ENCODE measurements at places on chromosomes 11 and 22.

DNA sequence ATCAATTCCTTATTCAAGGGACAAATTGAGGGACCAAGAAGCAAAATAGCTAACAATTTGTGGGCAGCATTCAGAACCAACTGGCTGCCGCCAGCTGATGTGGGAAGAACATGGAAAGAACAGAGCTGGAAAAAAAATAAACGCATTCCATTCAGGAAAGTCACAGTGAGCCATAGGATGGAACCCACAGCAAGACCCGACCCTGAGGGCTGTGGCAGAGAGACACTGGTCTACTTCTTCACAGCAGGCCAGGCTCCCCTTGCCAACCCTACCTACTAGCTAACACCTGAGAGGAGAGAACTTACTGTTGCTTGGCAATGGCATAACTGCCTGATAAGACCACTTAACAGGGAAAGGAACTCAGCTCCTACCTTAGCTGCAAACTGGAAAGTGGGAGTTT, 123.5 kb upstream of the APOA1 start:
- DNase-seq = no peak

DNA sequence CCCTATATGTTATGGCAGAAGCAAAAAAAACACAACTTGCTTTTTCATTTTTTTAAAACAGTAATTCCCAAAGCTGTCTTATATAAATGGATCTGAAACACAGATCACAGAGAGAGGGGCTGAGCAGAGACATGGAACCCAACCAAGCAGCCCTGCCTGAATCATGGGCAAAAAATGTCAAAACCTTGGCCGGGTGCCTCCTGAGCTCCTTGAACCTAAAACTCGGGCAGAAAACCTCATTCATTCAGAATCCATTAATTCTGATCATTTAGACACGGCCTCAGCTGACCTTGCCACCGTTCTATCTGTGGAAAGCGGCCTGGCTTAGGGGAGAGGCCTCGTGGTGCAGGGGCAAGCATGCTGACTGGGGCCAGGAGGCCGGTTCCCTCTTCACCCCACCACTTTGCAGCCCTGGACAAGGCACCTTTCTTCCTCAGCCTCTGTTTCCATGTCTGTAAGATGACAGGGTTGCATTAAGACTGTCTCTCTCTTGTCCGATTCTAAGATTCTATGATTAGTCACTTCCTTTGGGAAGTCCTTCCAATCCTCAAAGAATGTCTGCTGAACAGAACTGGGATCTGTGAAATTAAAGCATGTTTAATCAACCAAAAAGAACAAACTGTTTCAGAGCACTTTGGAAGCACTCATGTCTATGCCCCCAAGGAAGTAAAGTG, 26.0 kb downstream of the TENM4 start:
- DNase-seq = peak; percentile 78

GRCh38 chr11:128231845-128232410, 355.4 kb downstream of the ETS1 start:
- no peak for DNase-seq

DNA sequence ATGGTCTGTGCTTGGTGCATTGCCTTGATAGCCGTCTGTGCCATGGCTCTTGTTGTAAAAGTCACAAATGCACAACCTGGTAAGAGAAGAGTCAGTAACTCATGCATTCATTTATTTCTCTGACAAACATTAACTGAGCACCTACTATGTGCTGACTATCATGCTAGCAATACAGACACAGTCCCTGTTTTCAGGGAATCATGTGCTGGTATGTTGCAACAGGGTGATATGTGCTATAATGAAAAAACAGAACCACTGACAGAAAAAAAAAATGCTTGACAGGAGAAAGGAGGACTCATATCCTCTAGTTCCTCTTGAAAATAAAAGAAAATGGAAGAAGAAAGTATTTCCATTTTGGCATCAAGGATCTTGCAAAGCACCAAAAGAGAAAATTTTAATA, 34.5 kb upstream of the RAPSN start:
- no peak for DNase-seq

- DNase-seq = no peak
Observed at GRCh38 chr22:50699001-50699755, 26.6 kb downstream of the SHANK3 start.

- no peak for DNase-seq
Observed at GRCh38 chr22:47067321-47067890, 305.0 kb downstream of the TBC1D22A start.

GRCh38 chr22:27612115-27612514, 189.4 kb downstream of the MN1 start:
- no peak for DNase-seq

GRCh38 chr11:8683115-8683807, 669 bp downstream of the RPL27A start:
- DNase-seq = no peak

DNA sequence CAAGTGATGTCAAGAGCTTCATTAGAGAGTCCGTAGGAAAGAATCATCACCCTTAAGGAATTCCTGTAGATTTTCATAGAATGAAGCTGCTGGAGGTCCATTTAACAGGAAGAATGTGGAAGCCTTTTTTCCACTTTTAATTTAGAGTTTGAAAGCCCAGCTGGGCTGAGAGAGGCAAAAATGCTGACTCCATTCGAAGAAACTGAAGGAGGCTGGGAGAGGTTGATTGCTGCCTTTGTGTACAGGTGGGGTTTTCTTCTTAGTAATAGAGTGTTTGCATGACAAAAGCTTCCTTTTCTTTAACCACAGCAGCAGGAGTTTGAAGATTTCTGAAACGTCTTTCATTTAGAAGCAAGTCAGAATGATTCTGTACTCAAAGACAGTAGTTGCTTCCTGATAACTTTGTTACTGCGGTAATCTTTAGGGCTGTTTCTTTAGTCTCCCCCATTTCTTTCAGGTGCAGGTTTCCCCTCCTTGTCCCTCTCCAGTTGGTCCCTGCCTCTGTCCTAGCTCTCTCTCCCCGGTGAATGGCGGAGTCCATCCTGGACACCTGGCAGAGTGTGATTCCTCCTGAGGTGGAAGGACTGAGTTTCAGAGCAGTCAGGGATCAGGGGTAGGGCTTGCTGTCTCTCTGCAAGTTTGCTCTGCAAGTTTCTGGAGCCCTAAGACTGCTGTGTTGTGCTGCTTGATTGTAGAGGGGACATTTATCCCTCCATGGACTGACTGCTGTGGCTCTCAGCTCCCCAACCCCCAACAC, 166.2 kb downstream of the LDLRAD3 start:
- no peak for DNase-seq

DNA sequence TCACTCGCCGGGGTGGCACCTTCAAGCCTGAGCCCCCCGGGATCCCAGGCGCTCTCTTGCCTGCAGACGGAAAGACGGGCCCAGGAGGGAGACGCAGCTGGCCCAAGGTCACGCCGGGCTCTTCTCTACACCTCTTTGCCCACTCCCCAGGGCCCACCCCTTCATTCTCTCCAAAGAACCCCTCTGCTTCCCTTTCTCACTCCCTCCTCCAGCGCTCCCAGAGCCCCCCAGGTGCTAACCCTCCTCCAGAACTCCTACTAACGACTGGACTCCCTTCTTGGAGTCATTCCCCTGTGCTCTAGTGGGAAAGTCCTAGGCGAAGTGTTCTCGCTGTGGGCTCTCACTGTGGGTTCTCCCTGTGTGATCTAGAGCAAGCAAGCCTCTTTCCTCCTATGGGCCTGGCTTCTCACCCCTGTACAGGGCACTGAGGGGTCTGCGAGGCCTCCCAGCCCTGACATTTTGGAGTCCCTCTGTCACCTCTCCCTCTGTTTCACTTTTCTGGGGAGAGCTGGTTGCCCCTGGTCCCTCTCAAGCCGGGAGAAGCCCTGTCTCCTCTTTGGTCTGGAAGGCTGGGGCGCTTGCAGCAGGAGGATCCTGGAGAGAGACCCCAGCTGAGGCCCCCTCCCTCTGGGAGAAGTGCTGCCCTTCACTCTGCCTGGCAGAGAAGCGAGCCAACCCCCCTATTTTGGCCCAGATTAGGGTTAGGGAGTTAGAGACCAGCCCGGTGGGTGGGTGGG, 858 bp downstream of the OAF start:
- no peak for DNase-seq

DNA sequence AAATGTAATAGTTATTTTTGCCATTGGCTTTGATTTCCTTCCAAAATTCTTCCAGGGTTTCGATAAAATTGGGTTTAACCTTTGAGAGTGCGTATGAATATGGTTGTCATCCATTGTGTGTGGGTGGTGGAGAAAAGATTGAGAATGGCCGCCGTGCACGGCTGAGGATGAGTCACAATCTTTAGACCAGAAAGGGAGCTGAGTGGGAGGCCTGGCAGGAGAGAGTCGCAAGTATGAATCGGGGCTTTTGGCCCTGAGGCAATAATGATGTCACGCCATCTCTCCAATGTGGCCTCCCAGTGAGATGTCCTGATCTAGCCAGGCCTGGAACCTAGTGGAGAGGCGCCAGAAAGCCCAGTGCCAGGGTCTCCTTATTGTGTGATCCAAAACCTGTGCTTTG, 33.1 kb upstream of the SMPD1 start:
- no peak for DNase-seq

GRCh38 chr11:132907651-132908413, 624.5 kb downstream of the OPCML start:
- no peak for DNase-seq

GRCh38 chr11:69511358-69512055, 30.0 kb downstream of the LINC01488 start:
- peak; percentile 59 for DNase-seq

DNA sequence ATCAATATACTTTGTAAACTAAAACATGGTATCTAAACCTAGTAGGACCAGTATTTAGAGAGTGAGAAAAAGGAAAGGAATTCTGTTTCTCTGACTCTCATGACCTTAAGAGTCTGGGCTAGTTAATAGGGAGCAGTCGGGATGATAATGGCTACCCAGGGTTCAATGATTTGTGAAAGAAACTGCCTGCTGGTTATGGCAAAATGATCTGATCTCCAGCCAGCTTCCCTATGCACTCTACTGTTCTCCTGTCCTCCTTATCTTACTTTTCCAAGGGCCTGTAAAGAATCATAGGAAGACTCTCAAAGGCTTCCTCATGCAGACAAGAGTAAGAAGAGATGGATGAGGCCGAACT, 193.1 kb upstream of the PITPNB start:
- DNase-seq = no peak

DNA sequence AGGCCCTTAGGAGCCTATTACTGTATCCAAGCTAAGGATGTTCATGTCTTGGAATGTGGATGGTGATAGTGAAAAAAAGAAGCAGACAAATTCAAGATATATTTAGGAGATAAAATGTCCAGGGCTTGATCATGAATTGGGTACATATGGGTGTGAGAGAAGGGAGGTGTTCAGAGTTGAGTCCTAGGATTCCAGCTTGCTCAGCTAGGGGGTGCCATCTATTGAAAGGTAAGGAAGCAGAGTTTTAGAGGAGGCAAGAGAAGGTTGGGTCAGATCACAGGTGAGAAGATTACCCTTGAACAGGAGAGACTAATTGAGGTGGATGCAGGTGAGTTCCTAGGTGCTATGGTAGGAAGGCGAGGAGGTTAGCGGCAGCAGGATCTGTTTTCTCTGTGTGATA, 60.5 kb downstream of the GRAMD1B start:
- no peak for DNase-seq

GRCh38 chr22:31474743-31475142, 14.9 kb downstream of the EIF4ENIF1 start:
- no peak for DNase-seq

DNA sequence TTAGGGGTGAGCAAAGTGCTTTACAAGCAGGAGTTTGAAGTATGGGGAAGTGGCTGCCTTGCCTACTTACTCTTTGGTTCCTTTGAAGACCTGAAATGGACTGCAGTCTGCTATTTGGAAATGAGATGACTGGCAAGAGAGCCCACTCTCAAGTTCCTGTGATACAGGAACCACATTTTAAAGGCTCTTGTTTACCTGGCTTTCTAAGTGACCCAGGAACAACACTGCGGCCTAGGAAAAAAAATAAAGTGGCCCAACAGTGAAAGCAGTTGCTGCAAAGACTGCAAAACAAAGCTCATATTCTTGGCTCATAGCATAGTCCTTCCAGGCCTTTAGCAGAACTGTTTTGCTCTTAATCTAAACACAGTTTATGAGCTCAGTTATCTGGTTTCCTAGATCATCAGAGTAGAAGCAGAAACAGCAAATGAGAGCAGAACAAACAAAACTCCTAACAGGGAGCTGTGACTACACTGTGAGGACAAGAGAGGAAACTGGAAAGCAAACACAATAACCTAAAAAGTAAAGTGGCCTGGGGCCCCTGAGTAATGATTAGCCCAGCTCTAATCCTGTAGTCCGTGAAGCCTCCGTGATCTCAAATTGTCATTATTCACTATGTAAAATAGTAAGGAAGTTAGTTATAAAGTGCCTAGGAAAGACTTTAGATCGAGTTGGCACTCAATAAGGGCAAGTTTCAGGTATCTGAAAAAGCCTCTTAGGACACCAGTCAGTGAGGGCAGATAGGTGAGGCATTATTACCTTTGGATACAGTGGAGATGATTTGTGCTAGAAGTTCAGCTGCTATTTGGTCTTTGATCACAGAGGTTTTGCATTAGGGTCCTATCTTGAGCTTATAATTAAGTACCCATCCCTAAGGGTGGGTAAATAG, 11.5 kb downstream of the CCDC117 start:
- DNase-seq = no peak
